Activated T-cell treated with anti-CD3 and anti-CD28 coated beads for 1 hour (primary cell): ENCODE measurements at places on chromosomes 11 and 22.

DNA sequence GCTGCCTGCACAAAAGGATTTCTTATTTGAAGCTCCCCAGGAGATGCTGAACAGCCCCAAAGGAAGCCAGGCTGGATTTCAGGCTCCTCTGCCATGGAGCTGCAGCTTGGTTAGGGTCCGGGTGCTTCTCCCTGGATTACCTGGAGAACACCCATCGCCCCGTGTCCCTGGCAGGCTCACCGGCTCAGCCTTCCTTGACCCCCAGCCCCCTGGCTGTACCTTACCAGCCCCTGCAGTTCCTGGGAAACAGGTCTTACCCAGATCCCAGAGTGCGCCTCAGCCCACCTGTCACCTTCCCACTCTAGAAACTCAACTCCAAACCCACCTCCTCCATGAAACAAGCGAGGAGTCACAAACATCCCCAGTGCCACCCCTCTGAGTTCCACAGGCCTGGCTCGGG is 45.3 kb upstream of the CD5 start:
- no peak for DNase-seq

DNA sequence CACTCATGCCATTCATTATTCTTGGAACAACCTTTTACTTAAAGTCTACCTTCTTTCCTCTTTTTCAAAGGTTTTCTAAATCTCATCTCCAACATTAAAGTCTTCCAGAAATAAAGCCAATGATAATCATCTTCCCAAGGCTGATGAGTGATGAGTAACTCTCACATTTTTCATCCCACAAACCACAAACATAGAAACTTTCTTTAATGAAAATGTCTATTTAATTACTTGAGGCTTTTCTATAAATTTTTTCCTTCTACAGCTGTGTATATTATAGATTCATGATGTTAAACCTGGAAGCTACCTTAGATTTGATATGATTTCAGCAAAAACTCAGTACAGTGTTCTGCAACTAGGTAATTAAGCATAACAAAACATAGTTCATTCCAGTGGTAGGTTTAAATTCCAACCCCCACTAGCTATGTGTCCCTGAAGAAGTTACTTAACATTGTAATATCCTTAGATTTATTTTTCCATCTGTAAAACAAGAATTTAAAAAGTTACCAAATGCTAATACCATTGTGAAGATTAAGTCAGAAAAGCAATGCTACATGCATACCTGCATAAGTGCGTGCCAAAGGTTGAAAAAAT is 845.4 kb downstream of the KCNA4 start:
- DNase-seq, result no peak

GRCh38 chr11:87849216-87849615 is 326.0 kb downstream of the RAB38 start:
- DNase-seq, result no peak

GRCh38 chr11:113862435-113862834 is 12.9 kb downstream of the USP28 start:
- DNase-seq, result no peak

- no peak for DNase-seq
Observed at GRCh38 chr11:132049205-132049604, 678.8 kb downstream of the NTM start.

DNA sequence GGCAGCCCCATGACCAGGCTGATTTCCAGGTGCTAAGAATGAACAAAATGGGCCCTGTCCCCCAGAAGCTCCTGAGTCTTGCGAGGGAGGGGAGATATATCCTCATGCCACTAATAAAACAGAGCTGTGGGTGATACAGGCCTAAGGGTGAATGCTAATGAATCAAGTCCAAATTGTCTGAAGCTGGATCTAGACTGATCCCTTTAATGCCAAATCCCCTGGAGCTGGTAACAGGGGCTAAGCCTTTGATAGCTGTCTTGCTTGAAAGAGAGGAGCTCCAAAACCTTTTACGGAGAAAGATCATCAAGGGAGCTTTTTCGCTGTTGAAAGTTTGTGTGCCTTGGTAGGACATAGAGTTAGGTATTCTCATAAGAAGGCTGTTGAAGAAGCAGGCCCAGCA is 79.7 kb downstream of the PPFIBP2 start:
- no peak for DNase-seq

- DNase-seq, result no peak
Observed at GRCh38 chr11:34135439-34135838, 30.0 kb downstream of the NAT10 start.

DNA sequence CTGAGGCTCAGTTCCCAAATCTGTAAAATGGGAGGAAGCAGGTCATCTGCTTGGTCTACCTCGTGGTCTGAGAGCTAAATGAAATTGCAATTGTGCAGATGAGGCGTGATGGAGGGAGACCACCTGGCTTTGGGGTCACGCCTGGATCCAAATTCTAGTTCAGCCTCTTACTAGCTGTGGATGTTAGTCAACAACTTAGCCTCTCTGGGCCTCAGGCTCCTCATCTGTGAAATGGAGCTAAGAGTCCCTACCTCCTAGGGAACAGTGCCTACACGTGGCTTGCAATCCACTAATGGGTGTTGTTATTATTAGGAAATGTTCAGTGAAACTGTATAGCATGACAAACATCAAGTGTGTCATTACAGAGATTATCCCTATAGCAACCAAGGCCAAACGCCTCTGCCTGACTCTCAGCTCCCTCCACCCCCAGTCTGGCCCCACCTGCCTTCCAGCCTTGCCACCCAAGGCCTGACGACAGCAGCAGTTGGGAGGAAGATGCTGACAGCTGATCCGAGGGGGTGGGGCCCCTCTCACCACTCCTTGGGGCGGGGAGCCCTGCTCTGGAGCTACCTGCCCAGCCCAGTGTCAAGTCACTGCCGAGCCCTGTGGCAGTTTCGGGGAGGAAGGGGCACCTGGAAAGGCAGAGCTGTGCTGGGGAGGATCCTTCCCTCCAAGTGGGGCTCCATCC is 1.7 kb upstream of the RHOD start:
- DNase-seq, result no peak

DNA sequence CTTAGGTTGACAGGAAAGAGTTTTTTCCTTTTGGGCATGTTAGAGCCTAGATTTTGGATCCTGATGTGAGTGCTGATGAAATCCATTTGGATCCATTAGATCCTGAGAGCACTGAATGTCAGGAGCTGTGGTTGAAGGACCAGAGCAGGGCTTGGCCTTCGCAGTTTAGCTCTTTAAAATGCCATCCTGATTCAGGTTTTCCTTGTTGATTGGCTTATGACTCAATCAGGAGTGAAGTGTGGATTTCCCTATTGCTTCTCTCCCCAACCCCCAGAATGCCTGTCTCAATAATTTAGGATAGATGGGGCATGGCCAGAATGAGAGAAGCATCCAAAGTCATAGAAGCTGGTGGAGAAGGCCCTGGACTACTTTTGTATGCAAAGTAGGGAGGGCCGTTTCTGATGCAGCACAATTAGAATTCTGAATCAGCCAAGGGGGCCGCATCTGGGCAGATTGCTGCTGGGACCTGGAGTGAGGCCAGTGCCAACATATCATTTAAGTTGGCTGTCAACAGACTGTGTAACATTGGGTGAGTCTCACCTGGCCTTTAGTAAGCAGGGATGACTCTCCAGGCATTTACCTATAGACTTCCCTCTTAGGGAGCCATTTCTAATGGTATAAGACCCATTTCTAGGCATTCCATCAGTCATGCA is 80.5 kb downstream of the TEAD1 start:
- DNase-seq, result no peak

DNA sequence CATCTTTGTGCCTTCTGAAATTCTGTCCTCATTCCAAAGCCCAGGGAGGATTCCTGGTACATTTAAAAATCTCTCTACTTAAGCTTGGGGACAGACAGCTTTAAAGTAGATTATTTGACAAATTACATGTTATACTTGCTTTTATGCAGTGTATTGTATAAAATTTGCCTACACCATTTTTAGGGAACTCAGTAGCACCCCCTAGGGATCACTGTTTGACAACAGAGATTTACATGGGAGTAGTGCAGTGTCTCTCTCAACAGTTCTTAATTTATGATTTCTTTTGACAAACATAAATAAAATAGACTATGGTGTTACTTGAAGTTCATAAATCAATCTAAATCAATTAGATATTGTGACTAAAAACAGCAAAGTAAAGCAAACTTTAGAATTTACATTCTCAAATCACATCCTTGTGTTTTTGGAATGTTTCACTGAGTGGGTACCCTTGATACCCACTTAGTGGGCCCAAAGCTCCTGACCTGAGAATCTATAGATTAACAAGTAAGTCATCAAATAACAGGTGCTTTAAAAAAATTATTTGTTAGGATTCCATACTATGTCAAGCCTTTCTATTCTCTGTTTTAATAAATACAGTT is 428.8 kb downstream of the DYNC2H1 start:
- DNase-seq, result no peak

DNA sequence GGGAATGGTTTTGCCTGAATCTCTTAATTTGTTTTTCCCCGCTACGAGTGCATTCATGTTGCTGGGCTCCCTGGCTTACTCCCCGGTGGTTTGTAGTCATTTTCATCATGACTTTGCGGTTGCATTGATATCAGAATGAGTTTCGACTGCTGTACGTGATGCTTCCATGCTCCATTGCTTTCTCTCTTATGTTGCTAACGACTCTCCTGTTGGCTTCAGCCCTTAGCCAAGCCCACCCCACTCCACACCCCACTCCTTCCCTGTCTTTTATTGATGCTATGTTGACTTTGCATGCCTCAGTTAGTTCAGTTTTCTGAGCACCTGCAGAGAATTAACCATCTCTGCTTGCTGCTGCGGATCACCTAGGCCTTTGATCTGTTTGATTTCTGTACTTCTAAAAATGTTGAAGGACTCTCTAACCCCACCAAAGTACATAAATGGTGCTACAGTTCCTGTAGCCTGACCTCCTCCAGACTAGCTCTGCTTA is 65.3 kb downstream of the ARFGAP2 start:
- no peak for DNase-seq

GRCh38 chr11:67266449-67267187 is at the start of gene GRK2:
Gene GRK2 (plus strand): TSS chr11:67266473. CDS start chr11:67266700, 227 bp downstream.
- no peak for DNase-seq

DNA sequence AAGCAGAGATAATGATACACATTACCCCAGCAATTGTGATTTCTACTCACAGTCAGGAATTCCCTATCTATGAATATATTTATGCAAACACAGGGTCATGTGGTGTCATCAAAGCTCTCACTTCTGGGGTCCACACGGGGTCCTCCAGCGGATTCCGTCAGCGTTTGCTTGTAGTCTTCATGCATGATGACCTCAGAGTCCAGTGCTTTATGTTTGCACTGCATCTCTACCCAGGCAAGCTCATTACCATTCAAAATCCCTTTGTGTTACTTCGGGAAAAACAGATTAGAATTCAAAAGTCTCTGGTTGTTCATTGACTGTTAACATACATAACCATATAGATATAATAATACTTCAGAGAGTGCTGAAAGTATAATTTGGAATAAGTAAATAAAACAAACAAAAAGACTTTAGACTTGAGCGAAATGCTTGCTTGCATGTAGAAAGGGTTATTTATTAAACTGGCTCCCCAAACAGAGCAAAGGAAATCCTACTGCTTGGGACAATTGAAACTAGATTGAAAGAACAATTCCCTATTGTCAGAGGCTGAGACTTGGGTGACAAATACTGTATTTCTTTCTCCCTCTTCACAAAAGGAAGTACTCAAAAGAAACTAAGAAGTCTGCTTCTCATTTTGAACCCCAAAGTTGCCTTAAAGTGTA is 423.1 kb downstream of the ETS1 start:
- no peak for DNase-seq
